ENCODE measurements at places on chromosomes 6 and 20.

- no peak for DNase-seq
Observed at GRCh38 chr6:4939241-4939640, 64.6 kb downstream of the RPP40 start.

DNA sequence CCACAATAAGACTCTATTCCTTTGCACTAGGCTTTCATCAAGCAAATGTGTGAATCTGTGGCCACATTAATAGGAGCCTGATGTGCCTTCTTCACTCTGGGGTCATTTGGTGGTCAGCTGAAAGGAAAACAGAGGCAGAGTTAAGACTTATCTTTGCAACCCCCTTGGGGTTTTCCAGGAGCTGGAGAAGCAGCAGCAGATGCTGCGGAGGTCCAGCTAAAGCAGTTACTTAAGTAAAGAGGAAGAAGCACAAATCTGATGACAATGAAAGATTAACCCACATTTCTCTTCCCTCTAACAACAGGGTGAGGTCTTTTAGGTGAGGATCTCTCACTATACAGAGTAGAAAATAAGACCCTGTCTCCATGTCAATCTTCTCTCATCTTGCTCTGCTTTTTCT, 45.4 kb upstream of the QKI start:
- DNase-seq = no peak

- DNase-seq = peak; percentile 49
Observed at GRCh38 chr20:10476319-10476724, 41.2 kb downstream of the SLX4IP start.

GRCh38 chr20:8492173-8492572, 360.1 kb downstream of the PLCB1 start:
- DNase-seq = no peak

DNA sequence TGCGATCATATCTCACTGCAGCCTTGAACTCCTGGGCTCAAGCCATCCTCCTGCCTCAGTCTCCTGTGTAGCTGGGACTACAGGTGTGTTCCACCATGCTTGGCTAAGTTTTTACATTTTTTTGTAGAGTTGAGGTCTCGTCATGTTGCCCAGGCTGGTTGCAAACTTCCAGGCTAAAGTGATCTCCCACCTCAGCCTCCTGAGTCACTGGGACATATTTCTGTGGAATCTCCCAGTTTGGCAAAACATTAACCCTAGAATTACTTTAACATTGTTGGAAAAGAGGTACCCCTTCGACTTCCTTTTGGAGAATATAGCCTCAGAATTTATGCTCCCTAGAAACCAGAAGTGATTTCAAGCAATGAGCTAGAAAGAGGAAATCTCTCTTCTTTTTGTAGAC, 57.2 kb downstream of the SHLD1 start:
- DNase-seq = no peak

GRCh38 chr20:49835031-49835430, 22.4 kb downstream of the SLC9A8 start:
- DNase-seq = no peak

DNA sequence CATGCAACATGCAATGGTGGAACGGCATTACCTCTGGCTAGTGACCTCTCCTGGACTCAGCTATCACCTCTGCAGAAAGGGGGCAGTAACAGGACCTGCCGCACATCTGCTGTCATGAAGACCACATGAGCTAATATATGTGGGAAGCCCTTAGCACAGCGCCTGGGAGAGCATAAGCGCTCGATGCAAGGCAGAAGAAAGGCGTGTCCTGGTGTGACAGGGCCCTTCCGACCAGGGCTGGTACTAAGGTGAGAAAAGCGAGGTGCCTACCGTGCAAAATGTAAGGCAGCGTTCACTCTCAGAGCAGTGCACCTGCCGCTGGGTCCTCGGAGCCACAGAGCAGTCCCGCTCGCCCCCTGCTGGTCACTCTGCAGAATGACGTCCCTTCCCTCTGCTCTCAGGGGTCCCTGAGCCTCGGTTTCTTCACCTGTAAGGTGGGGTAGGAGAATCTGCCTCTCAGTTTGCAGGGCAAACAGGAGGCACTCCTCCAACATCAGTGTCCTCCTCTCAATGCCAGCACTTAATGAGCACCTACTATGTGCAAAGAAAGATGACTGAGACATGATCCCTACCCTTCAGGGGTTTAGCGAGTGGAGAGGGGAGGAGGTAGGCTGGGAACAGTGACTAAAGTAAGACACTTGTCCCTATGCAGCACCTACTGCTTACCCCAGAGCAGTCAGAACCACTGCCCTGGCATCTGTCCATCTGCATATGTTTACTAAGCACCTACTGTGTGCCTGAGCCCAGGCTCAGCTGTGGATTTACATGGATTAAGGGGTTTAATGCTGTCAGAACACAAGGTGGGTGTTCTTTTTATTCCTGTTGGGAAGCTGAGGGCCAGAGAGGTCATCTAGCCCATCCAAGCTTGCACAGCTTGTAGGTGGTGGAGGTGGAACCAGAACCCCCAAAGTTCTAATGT, 41.1 kb upstream of the PTGIS start:
- no peak for DNase-seq

- no peak for DNase-seq
Observed at GRCh38 chr20:47753576-47754387, 31.5 kb downstream of the SULF2 start.

DNA sequence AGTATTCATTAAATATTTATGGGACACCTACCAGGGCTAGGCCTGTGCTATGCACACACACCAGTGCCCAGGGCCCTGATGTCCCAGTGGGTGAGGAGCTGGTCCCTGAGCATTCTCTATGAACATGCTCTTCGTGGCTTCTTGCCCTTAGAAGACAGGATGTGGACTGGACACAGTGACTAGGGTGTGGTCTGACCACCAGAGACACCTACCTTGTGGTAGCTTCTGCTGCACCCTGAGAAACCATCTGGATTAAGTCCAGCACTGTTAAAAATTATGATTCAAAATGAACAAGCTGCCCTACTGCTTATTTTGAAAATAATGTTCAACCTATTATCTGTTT, 112.9 kb upstream of the RPS6KA2 start:
- no peak for DNase-seq

GRCh38 chr6:111680015-111680712, 74.5 kb upstream of the TRAF3IP2 start:
- no peak for DNase-seq

DNA sequence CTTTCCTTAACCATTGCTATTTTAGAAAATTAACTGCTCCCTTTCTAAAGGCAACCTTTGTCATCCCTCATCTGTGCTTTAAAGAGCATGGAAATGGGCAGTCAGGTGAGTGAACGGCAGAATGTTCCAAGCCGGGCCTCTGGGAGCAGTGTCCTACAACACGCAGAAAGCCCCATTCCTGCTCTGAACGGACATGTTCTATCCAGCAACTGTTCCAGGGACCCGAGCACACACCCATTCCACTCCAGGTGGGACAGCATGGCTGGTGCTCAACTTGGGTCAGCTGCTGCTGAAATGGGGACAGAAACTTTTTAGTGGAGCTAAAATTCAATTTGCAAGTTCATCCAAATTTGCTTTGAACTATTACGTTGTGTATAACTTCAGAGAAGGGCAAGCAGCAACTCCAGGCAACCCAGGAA, 26.7 kb downstream of the DIDO1 start:
- no peak for DNase-seq

DNA sequence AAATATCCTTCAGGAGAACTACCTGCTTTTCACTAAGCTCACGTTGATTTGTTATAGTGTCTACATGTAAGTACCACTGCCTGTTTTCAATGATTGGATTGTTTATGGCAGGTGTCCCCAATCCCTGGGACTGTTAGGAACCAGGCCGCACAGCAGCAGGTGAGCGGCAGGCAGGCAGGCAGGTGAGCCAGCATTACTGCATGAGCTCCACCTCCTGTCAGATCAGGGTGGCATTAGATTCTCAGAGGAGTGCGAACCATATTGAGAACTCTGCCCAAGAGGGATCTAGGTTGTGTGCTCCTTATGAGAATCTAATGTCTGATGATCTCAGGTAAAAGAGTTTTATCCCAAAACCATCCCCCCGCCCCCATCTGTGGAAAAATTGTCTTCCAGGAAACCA, 303.3 kb downstream of the EYA4 start:
- no peak for DNase-seq

- no peak for DNase-seq
Observed at GRCh38 chr6:41498968-41499599, 47.1 kb upstream of the FOXP4 start.

GRCh38 chr6:148021165-148021564, 321.5 kb upstream of the SASH1 start:
- no peak for DNase-seq

- no peak for DNase-seq
Observed at GRCh38 chr6:2173203-2173961, 72.0 kb downstream of the GMDS start.

DNA sequence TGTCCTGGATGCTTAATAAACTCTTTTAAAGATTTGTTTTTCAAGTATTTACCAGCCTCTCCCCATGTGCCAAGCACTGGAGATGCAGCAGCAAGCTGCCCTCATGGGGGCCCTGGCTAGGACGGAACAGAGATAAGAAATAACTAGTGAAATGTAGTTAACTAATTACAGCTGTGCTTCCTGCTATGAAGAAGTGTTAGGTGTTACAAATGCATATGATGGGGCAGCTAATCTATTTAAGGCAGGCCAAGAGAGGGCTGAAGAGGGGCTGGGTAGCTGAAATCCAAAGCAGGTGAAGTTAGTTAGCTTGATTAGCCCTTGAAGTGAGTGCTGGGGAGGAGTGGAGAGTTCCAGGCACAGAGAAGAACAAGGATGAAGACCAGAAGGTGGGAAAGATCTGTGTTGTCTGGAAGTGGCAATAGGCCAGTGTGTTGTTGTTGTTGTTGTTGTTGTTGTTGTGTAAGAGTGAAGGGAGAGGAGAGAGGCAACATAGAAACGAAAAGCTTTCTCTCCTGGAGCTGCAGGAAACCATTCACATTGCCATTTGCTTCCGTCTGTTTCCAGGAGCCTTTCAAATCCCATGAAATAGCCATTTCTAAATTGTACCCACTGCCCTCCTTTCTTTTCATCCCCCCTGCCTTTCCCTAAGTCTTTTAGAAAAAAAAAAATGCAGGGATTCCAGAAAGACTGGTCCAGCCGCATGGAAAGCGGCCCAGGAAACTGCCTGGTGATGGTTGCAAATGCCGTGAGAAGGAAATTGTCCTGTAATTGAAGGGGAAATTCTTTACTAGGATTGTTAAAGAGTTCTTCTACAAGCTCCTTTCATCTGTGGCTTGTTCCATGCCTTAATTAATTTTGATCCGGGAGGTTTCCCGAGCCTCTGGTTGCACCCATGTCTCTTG, 119.6 kb downstream of the TFAP2C start:
- no peak for DNase-seq

GRCh38 chr20:20459726-20460125, 91.8 kb downstream of the INSM1 start:
- no peak for DNase-seq

GRCh38 chr20:1108437-1108920, 9.9 kb upstream of the PSMF1 start:
- no peak for DNase-seq

DNA sequence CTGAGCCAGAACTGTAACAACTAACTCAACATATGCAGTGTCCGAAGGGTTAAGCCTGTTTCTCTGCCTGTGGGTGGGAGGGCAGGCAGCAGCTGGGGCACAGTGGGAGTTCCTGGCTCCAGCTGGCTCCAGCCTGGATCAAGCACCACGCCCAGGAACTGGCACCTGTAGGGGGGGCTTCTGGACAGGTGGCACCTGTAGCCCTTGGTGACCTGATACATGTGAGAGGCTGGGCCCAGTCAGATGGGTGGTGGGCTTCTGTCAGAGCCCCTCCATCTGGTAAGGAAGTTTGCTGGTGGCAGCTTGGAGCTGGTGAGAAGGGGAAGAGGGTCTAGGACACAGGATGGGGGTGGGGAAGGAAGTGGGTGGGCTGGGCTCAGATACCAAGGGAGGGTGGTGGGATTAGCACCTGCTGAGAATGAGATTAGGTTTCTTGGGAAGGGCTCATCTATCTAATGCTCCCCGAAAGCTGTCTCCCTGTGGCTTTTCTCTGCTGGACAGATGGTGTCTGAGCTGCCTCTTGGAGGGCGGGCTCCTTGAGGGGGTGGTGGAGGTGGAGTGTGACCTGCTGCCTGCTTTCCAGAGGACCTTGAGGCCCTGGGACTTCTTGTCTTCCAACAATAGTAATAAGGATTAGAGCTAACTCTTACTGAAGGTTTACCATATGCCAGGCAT, 28.5 kb downstream of the BCL2L1 start:
- DNase-seq = no peak

DNA sequence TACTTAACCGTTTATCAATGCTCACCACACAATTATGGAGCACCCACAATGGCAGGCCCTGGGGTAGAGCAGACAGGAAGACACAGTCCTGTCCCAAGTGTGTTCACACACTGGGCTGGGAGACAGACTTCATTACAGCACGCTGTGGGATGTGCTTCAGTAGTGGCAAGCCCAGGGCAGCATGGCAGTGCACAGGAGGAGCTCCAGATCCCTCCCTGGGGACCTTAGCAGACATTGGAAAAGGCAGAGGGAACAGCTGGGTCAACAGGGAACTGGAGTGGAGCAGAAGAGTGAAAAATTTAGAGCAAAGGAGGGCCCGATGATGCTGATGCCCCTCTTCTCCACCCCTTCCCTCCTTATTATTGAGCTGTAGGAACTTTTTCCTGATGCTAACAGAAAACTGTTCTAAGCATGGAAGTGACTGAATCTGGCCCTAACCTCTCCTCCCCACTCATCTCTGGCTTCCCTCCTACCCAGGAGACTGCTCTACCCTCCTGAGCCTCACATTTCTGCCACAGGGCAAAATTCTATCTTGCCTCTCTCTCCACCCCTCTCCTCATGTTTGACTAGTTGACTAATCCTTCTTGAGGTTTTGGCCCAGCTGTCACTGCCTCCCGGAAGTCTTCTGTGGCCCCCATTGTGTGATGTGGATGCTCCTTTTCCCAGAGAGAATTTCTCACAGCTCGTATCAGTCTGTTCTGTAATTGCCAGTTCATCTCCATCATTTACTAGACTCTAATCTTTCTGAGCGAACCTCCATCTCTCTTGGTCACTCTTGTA, 41.3 kb upstream of the NOP56 start:
- no peak for DNase-seq

DNA sequence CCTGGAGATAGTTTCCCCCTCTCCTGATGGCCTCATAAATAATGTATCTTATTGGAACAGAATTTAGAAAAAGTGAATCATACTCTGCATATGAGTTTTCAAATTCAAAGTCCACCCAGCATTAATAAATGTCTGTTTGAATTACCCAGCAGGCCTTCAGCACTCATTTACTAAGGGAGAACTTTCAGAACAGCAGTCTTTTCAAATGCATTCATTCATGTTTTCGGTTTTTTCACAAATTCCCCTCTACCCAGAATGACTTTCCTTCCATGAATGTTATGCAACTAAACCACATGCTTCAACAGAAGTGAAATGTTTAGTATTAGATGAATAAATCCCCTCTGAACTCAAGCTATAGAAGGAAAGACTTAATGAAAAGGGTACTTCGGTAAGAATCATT, 92.4 kb downstream of the RTN4IP1 start:
- DNase-seq = no peak
